Activated CD4-positive, alpha-beta T cell treated with anti-CD3 and anti-CD28 coated beads, Interleukin-2, amount 50 U/mL, for 4 hours (primary cell): ENCODE measurements at places on chromosomes 11 and 22.

DNA sequence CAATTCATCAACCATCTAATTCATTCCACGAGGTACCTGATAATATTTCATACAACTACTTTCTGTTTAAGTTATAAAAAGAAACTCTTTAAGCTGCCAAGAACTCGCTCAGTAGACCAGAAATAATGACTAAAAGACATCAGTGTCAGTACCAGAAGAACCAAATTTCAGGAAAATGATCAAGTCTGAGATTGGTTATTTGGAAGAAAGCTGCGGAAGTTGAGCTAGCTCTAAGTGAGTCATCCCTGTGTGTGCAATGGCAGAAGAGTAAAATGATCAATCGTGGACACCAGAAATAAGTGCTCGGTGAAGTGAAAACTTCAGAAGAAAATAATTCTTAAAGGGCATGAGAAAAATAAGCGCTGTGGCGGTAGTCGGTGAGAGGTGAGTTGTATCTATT, 933.2 kb upstream of the CHORDC1 start:
- no peak for DNase-seq

DNA sequence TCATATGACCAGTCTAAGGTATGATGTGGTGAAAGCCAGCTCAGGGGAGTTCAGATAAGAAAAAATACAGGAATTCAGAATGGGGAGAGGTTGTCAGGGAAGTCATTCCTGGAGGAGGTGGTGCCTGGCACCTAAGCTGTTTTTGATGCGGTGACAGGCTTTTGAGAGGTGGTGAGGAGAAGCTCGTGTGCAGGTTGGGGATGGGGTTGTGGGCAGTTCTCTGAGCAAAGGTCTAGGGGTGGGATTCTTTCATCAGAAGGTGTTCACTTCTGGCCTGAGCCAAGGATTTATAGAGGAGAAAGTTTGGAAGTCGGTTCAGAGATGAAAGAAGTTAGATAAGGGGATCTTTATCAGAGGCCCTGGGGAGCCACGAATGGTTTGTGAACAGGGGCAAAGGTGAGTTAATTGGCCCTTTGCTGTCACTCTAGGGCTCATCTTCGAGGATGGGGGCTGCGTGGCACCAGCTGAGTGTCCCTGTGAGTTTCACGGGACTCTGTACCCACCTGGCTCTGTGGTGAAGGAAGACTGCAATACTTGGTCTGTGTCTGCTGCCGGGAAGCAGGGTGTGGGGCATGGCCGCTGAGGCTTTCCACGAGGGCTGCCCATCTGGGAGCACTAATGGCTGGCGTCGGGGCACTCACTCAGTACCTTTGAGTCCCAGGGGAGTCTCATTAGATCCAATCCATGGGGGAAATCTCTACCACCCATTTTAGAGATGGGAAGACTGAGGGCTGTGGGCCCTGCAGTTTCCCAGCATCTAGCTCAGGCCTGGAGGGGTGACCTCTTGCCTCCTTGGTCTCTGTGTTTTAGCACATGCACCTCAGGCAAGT, 13.4 kb downstream of the OTOG start:
- DNase-seq = no peak

GRCh38 chr11:2549491-2549875, 104.7 kb downstream of the KCNQ1 start:
- DNase-seq = no peak

DNA sequence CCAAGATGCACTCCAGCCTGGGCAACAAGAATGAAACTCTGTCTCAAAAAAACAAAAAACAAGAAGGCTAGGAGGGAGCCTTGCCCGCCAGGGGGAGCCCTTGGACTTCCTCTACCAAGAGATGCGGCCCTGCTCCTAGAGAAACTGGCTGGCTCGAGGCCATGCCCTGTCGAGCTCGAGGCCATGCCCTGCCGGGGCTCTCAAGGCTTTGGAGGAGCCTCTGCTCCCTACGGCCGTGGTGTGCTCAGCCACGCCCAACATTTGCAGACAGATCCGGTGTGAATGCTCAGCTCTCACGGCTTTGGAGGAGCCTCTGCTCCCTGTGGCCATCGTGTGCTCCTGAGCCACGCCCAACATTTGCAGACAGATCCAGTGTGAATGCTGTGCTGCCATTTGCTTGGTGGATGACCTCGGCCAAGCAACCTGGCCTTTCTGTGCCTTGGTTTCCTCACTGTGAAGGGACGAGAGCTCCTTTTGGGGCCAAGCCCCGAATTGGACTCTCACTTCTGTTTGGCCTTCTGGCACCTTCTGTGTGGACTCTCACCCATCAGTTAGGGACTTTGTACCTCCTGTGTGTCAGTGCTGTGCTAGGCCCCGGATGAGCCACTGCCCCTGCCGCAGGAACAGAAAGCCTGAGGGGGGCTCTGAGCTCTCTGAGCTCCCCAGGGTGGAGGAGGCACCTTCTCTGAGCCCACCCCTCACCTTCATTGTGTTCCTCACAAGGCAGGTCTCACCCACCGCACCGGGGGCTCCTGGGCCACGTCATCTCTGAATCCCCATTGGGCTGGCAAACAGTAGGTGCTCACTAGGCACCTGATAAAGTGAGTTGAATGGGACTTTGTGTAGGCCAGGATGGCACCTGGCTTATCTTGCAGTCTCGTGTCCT, 14.1 kb downstream of the C11orf24 start:
- DNase-seq = peak; percentile 96

- no peak for DNase-seq
Observed at GRCh38 chr11:70854201-70854600, 398.2 kb downstream of the SHANK2 start.

- no peak for DNase-seq
Observed at GRCh38 chr11:27648840-27649239, 51.4 kb downstream of the BDNF start.

GRCh38 chr11:121476379-121477032, 23.7 kb upstream of the SORL1-AS1 start:
- no peak for DNase-seq

- no peak for DNase-seq
Observed at GRCh38 chr11:64275031-64275800, 9.2 kb downstream of the BAD start.

GRCh38 chr11:56764976-56765375, 16.5 kb upstream of the OR9G4 start:
- DNase-seq = no peak

- no peak for DNase-seq
Observed at GRCh38 chr11:69126286-69126685, 29.4 kb upstream of the SMIM38 start.

DNA sequence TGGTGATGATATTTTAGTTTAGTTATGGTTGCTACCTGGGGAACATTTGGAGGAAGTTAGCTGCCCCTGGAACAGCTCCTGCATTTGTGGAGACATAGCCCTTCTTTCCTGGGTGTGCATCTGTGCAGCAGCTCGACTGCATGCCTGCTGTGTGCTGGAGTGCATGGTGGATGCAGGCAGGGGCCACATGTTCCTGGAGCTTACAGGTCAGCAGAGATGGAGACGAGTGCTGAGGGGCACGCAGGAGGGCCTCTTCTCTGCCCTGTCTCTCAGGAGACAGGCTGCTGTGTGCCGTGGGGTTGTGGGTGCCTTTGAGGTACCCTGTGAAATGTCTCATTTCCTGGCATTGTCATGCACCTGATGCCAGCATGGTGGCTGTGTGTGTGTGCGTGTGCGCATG, 87.5 kb downstream of the TBC1D22A start:
- no peak for DNase-seq

DNA sequence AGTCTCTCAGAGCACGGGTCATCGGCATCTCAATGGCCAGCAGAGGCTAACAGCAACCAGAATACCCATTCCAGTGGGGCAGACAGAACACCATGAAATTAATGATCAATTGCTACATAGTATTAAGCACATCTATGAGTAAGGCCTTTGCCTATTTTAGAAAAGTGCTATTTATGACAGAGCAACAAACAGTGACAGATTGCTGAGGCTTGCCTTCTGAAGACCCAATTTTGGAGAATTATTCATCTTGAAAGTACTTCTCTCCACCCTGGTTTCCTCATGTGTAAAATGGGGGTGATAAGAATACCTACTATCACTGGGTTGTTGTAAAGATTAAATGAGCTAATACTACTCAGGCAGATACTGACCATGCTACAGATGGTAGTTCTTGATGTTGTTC, 232.7 kb downstream of the TENM4 start:
- no peak for DNase-seq

GRCh38 chr22:18113680-18114394, 3.2 kb downstream of the TUBA8 start:
- DNase-seq = no peak
